ENCODE measurements at places on chromosomes 16 and 17.

DNA sequence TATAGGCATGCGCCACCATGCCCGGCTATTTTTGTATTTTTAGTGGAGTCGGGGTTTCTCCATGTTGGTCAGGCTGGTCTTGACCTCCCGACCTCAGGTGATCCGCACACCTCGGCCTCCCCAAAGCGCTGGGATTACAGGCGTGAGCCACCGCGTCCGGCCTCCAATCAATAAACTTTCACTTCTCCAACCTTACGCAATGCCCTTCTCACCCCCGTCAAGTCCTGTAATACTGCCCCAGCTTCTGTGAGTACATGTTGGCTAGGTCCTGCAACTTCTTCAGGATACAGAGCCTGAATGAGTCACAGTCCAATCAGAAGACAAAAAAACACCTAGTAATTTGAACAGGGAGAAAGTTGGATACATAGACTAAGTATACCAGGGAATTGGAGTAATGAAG, 47.1 kb upstream of the PHOSPHO1 start:
- DNase-seq = no peak

GRCh38 chr17:39664581-39665561, at the start of gene TCAP:
Gene TCAP, plus strand, starts transcription at chr17:39665349. Its CDS starts 11 bp downstream, at chr17:39665360.
- DNase-seq = no peak

- no peak for DNase-seq
Measured at GRCh38 chr17:21297597-21297996, 13.1 kb downstream of the MAP2K3 start.

DNA sequence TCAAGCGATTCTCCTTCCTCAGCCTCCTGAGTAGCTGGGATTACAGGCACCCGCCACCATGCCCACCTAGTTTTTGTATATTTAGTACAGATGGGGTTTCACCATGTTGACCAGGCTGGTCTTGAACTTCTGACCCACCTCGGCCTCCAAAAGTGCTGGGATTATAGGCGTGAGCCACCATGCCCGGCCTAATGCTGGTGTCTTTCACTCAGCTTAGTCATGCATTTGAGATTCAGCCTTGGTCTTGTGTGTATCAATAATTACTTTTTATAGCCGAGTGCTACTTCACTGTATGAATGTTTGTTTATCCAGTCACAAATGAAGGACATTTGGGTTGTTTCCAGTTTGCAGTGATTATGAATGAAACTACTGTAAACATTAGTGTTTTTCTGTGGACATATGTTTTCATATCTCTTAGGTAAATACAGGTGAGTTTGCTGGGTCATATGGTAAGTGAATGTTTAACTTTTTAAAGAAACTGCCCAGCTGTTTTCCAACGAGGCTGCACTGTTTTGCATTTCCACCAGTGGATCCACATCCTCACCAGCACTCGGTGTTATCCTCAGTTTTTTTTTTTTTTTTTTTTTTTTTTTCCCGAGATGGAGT, 11.0 kb upstream of the PLCG2 start:
- no peak for DNase-seq

DNA sequence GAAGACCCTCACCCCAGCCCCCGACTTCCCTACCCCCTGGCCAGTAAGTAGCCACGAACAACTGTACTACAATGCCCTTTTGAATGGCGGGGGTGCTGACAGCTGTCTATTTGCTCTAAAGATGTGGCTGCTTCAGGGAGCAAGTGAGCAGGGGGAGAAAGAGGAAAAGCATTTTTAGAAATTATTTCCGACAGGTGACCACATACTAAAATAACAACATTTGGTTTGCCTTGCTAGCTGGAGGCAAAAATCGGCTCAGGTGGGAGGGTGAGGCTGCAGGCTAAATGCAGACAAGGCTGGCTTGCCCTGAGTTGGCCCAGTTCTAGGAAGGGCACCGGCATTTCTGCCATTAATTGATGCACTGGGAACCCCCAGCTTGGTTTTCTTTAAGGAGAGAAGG, 188.5 kb downstream of the XYLT1 start:
- DNase-seq = no peak

- DNase-seq = no peak
Measured at GRCh38 chr17:42509841-42510240, 26.2 kb upstream of the NAGLU start.

All from WERI-Rb-1 (cell line).